ENCODE measurements at places on chromosomes 11 and 22.

GRCh38 chr11:28836285-28837081, 728.3 kb downstream of the METTL15 start:
- DNase-seq = no peak

DNA sequence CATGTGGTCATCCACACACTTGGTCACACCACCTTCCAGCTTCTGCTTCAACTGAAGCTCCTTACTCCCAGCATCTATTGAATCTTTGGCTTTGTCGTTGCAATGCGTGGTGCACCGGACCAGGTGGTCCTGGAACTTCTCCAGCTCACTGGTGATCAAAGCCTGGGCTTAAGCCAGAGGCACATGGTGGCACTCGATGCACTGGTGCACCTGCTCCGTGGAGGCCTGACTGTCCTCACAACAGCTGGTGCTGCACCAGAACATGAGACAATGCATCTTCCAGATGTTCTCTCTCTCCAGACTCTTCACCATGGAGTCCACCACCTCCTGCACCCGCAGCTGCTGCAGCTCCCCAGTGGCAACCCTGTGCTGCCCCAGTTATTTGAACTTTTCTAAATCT, 56.0 kb downstream of the CELSR1 start:
- no peak for DNase-seq

- DNase-seq = no peak
These were observed 8.8 kb upstream of the IZUMO1R start for GRCh38 chr11:94295534-94295933.

- peak; percentile 60 for DNase-seq
These were observed 69.7 kb downstream of the PRSS23 start for GRCh38 chr11:86869966-86870570.

DNA sequence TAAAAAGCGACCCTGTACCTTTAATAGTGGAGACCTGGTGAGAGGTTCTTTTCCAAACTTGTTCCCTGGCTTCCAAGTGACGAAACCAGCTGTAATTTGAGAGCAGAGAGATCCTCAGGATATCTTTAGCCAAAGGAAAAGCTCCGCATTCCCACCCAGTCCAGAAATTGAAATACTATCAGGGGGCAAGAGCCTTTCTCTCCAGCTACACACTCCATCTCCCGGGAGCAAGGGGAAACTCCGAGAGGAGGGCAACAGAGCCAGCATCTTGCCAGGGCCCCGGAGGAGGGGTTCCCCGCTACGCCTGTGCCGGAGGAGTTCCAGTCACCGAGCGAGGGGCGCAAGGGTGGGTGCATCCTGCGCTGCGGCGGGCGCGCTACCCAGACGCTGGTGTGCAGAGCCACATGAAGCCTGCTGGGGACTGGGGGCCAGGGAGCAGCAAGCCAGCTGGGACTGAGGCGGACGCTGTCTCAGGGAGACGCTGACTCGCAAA, at the start of gene FIBIN:
Gene FIBIN, plus strand, starts transcription at position 148 of the 493 bp plus-strand sequence. CDS start 415 bp downstream, outside the sequence.
- no peak for DNase-seq
